ENCODE measurements at places on chromosomes 5 and 9. TPM values are rescaled to one million over a fixed set of nuclear protein-coding genes. Genes with fewer than 3 reads are reported as not detected.

- peak; percentile 72 for DNase-seq
Measured at GRCh38 chr5:77957-78804, 13.8 kb upstream of the PLEKHG4B start.

- no peak for DNase-seq
Measured at GRCh38 chr9:8660383-8660782, 860.8 kb upstream of the DMAC1 start.

DNA sequence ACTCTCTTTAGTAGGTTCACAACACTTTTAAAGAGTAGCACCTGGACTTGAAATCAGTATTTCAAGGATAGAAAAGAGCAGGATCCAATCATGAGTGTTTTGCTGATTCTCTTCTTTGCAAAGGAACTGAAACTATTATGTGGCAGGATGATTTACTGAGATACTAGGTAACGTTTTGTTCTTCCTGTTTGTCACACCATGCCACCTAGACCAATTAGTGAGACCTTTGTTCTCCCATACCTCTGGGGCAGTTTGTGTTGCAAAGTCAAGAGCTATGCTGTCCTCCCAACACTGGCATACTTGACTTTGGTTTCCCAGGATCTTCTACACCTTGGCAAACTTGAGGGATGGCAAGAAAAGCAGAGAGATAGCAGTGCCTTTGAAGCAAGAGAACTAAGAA lies 43.4 kb downstream of the PPP1R2B start:
- DNase-seq = no peak

- peak; percentile 26 for DNase-seq
Measured at GRCh38 chr5:125181955-125182354, 435.5 kb upstream of the ZNF608 start.

- DNase-seq = no peak
Measured at GRCh38 chr5:116935561-116936162, 361.0 kb upstream of the SEMA6A start.

- no peak for DNase-seq
Measured at GRCh38 chr9:123807251-123807650, 122.7 kb downstream of the DENND1A start.

Gene TTC23L
- not detected for total RNA-seq

Gene ISL1
- 0.10 TPM for total RNA-seq

DNA sequence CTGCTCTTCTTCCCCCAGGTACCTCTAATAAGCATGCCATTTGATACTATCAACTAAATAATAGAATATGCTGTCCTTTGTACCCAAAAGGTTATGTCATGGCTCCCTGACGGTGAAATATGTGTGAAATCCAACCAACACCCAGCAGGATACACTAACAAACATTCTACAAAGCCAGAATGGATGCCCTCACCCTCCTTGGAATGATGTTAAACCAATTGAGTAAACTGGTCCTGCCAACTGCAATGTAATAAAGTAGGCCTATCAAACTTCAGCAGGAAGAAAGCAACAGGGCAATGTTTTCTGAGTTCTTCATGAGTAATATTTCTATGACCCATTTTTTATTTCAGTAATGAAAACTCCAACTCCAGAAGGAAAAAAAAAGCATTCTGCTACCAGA lies 24.9 kb downstream of the RGMB start:
- peak; percentile 28 for DNase-seq

Gene SHOC1
- total RNA-seq = not detected

DNA sequence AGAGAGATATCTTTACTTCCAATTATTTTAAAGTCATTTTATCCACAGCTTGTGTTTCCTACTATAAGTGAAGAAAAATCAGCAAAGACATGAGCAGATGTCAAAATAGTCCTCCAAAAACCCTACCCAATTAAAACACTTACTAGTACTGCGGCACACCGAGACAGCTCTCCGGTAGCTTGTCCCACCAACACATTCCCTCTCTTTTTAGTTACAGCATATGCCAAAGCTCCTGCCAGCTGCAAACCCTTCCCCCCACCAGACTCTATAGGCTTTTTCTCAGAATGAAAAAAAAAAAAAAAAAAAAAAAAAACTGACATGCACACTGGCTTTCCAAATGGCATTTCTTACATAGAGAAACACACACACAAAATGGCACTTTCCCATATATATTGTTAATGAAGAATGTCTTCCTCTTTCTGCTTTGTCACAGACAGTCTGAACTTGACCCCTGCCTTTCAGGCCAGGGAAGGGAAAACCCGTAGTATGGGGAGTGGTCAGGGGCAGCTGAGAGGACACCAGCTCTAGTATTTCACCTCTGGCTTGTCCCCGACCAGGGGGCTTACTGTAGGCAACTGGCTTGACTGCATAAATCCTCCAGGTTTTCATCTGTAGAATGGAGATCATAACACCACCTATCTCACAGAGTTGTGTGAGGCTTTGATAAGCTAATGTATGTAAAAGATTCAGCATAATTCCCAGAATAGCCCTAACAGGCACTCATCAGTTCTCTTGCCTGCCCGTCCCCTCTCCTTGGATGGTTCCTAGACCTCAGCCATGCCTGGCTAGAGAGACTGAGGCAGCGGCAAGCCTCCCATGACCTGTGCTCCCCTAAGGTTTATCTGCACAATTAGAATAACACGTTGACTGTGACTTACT lies 233.6 kb downstream of the CRB2 start:
- DNase-seq = no peak

DNA sequence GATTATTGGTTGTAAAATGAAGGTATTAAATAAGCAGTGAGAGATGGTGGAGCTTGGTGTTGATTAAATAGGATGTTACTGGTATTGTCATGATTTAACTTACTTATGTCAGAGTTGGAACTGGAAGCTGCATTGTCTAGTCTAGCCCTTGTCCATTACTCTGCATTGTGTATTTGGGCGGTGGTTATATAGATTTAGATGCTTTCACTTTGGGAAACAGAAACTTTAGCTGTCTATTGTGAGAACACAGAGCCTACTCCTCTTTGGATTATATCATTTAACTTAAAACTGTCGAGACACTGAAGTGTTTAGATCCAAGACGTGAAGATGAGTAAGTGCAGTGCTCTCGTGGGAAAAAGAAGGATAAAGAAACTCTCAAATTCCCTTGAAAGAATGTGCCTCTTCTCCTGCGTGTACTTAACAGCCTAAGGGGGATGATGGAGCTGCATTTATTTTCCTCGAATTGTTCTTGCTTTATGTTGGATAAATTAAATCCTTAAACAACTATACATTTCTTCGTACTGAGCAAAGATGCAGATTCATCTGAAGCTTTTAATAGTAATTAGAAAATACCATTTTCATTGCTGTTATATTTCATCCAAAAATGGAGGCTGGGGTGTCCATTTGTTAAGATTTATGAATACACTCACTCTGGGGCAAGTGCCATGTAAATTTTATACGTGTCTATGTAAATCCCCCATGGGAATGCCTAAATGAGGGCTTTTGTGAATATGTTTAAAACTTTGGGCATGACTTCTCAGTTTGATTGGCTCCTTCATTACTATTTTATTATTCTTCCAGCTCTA lies 21.6 kb downstream of the FBXL7 start:
- DNase-seq = no peak

Gene NUP188
- 33.9 TPM for total RNA-seq

DNA sequence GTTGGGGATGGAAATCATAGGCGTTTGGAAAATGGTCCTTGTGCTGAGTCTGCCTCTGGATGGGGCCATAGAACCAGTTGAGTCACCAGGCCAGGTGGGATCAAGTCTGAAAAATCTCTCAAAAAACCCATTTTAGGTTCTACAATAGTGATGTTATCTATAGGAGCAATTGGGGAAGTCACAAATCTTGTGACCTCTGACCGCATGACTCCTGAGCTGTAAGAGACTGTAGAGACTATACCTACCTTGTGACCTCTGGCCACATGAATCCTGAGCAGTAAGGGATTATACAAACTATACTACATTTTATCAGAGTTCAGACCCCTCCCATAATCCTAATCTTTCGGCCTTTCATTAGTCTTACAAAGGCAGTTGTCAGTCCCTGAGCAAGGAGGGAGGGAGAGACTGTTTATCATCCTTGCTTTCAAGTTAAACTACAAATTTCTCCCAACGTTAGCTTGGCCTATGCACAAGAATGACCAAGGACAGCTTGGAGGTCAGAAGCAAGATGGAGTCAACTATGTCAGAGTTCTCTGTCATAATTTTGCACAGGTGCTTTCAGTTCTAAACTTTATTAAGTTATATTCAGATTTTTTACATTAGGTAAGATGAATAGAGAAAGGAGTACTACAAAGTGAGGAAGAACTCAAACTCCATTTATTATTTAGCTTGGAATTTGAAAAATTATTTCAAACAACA lies 11.5 kb upstream of the JMY start:
- no peak for DNase-seq

DNA sequence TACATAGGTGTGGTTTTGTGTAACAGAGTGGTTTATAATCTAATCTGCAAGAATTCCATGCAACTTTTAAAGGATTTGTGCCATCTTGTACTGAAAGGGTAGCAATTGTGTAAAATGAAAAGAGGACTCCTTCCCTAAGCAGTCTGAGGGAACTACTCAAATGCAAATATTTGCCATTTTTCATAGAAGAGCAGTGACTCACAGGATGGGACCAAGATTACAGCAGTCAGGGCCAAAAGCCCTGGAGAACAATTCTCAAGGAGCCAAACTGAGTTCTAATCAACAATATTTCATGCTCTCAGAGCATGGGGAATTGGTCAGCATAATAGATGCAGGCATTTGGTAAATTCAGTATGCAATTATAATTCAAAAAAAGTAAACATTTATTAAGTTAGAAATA lies 495.8 kb downstream of the CHSY3 start:
- no peak for DNase-seq

DNA sequence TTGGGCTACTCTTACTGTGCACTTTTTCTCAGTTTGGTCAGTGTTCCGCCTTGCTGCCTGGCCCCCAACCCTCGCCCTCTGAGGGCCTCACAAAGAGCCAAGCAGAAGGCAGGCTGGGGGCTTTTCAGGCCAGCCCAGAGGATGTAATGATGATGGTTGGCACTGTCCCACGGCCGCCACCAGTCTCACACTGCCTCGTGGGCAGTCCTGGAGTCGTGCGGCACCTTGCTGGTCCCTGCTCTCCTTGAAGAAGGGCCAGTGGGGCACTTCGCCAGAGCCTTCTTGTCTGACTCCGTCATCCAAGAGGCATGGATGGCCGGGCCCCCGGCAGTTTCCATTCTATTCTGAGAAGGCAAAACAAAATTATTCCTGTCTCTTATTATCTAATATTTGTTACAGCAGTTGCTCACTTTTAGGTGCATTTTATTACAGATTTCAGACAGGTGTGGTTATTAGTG lies 21.0 kb downstream of the TENT4A start:
- DNase-seq = no peak

DNA sequence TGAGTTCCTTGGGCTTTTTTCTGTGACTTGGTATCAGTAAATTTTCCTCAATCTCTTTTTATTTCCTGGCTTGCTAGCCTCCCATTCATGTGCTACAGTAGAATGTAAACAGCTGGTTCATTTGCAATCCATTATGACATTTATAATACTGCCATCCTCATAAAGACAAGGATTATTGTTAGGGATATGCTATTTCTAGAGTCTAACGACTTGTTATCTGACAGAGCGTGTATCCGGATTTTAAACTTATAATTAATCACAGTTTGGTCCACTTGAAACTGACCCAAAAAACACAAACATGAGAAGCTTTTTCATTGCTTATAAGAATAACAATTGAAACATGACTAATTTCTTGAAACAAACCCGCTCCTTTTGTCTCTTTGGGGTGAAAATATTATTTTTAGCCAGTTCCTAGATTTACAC lies 585.8 kb downstream of the TLE4 start:
- DNase-seq = peak; percentile 22

DNA sequence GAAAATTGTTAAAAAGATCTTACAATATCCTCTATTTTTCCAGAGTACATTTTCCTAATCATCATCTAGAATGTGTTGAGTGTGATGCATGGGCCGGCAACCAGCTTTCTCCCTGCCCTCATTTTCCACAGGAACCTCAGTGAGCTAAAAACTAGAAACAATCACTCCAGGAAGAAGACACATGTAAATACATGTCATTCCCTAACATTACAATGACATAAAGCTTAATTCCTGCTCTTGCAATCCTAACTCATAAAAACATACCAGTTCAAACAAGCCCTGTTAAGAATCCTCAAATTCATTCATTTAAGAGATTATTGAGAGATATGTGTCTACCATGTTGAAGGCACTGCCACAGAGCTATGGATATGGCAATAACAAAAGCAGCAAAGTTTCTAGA lies 18.5 kb upstream of the ZNF622 start:
- no peak for DNase-seq

Gene PCDHB15
- total RNA-seq = 4.6 TPM

DNA sequence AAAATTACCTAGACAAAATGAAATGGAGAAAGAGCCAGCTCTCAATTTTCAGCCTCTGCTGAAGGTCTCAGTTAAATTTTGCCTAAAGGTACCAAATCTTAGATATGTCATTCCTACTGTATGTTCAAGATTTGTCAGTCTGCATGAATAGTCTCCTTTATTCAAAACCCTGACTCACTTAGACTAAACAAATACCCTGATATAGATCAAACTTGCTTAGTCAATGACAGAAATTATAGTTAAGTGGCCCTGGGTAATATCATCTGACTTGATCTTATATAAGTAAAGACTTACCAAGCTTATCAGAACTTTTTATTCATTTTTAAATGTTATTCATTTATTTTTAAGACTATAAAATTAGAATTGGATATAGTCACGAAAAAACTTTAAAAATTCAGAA lies 12.2 kb downstream of the MEGF9 start:
- no peak for DNase-seq

DNA sequence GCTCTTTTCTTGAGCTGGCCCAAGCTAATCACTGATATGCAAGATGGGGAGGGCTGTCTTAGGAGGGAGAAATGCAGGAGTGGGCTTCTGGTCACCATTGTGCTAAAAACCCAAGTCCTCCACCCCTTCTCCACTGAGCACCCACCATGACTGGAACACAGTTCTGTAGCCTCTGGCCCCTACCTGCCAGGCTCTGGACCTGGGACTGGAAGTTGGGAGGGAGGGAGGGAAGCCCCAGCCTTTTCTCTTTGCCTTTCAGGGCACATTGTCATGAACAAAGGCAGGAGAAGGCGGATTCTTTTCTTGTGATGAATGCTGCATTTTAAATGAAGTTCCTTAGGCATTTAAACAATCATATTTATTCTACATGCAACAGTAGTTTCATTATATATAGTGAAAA lies 559.1 kb upstream of the TRPC7 start:
- no peak for DNase-seq

- DNase-seq = peak; percentile 39
Measured at GRCh38 chr9:80501635-80502034, 929.9 kb downstream of the TLE4 start.

DNA sequence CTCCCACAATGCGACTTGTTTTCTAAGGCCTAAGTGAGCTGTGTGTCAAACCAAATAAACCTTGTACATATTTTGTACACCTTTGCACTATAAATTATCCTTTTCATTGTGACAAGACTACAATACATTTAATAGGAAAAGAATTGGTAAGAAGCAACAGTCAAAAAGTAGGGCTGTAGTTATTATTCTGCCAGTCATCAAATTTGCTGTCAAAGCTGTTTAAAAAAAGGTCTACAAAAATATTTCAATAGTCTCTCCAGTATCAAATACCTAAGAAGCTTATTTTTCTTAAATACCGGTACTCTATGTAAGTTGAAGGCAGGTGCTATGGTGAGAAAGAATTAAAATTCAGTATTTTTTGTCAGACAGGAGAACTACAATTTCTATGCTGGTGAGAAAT lies 40.5 kb downstream of the TLE1 start:
- no peak for DNase-seq

Data from myocyte (in vitro differentiated cells).